DMS153 (cell line): ENCODE measurements at places on chromosomes 3 and 15.

GRCh38 chr3:73449774-73450173 is 175.0 kb downstream of the PDZRN3 start:
- DNase-seq, result no peak

DNA sequence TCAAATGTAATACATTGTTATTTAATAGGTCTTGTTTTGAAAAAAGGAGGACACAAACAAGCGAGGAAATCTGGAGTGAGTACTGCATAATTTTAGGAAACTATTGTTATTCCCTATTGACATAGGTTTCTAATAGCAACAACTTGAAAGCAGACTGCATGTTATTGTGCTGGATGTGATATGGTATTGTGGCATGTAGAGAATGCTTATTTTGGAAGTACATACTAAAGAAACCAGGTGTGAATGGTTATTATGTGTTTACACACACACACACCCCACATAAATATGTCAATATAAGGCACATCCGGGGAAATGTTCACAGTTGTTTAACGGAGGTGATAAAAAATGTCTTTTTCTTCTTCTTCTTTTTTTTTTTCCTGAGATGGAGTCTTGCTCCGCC is 5.9 kb upstream of the MORF4L1 start:
- DNase-seq, result no peak

- no peak for DNase-seq
Observed at GRCh38 chr3:29447946-29448627, 167.2 kb downstream of the RBMS3 start.

DNA sequence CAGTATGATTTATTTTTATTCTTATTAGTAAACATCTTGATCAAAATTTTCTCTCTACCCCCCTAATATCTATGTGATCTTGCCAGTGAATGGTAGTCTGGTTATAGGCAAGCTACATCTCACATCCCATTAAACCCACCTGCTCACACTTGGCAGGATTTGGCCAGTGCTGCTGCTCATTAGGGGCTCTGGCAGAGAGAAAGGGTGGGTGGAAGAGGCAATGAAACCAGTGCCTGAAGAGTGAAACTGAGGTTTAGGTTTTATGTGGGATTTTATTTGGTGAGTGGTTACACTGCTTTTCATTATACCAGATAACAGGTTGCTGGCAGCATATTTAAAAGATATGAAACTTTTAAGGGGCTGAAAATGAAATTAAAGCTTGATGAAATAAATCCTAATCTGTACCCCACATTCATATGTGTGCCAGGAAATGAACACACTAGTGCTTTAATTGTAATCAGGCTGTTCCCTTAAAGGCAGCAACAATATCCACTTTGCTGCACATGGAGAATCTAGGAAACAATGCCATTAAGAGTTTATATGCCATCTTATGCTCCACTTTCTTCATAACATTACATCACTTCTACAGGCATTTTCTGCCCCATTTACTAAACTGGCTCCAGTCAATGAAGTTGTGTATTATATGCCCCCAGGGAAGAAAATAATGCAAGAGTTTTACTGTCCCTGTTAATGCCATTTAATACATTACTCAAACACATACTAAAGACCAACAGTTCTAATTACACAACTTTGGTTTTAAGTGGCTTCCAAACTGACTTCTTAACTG is 688.7 kb downstream of the MECOM start:
- no peak for DNase-seq

DNA sequence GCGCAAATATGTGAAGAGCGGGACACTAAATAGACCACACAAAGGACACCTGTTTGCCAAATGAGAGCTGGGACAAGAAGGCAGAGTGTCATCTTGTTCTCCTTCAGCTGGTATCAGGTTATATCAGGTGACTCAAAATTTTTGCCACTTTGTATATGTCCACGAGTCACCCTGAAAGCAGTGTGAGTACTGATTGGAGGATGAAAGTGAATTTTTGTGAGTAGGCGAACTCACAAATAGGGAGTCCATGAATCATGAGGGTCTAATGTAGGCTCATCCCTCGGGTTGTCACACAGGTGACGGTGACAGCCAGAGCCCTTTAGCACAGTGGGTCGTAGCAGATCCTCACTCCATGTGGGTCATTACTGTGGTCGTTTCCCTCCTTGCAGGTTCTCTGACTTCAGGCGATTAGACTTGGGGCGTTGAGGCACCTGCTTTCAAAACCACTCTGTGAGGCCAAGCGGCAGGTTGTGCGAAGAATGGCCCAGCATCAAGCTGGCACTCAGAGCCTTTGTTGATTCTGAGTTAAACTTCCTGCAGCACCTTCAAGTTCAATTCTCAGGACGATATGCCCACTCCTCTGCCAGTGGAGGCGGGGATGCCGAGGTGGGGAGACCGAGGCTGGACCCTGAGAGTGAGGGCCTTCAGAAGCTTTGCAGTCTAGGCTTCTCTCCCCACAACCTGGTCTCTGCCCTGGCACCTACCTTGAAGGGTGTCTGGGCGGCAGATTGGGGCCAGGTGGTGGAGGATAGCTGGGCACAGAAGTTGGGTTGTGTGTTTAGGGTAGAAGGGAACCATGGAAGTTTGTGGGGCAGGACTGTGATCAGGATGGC is 173.8 kb downstream of the SMAD6 start:
- DNase-seq, result no peak

GRCh38 chr3:182793663-182794454 is 555 bp downstream of the ATP11B start:
- DNase-seq, result no peak

GRCh38 chr3:98800401-98800800 is 37.3 kb downstream of the ST3GAL6 start:
- DNase-seq, result no peak

GRCh38 chr3:110495201-110495927 is 576.3 kb upstream of the NECTIN3 start:
- peak; percentile 13 for DNase-seq

DNA sequence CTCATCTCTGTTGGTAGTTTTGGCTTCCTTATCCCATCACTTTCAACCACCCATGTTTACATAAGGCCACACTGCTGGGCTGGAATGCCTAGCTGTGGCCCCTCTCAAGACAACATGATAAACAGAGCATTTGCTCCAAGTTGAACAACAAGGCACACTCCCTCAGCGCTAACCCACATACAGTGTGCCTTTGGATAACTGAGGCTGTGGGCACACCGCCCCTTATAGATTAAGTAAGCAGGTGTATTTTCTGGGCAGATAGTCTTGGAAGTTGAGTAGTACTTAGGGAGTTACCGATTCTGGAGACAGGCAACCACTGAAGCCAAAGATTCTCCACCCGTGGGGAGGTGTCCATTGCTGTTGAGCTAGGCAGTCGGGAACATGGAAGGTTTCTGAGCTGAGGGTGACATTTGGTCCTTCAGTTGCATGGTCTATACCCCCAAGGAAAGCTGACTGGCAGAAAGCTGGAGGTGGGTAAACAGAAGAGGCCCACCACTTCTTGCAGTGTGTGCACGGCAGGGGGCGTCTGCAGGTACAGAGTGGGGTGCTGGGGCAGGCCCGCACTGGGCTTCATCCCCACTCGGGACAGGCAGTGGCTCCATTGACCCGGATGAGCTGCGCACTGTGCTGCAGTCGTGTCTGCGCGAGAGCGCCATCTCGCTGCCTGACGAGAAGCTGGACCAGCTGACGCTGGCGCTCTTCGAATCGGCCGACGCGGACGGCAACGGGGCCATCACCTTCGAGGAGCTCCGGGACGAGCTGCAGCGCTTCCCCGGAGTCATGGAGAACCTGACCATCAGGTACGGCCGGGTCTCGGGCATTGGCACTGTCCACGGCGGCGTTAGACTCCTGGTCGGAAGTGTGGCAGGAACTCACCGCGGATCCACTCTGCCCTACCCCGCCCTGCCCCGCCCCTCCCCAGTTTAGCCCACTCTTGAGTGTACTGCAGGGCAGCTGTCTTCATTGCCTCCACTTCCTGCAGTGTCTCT is 16.8 kb downstream of the NOX5 start:
- no peak for DNase-seq

GRCh38 chr15:48865370-48866079 is 12.4 kb upstream of the EID1 start:
- DNase-seq, result no peak

GRCh38 chr3:32334675-32335074 is 57.0 kb upstream of the CMTM7 start:
- DNase-seq, result no peak

DNA sequence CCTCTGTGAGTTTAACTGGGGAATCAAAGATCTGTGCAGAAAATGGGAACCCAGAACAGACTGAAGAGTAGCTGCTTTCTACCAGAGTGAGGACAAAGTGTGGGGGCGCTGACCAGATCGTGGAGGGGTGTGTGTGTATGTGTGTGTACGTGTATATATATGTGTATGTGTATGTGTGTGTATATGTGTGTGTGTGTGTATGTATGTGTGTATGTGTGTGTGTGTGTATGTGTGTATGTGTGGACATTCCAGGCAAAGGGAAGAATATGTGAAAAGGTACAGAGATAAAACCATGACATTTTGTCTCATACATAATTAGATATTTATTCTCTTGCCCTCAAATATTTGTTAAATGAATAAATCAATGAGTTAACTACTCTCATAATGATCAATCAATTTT is 54.9 kb upstream of the DPPA4 start:
- no peak for DNase-seq

DNA sequence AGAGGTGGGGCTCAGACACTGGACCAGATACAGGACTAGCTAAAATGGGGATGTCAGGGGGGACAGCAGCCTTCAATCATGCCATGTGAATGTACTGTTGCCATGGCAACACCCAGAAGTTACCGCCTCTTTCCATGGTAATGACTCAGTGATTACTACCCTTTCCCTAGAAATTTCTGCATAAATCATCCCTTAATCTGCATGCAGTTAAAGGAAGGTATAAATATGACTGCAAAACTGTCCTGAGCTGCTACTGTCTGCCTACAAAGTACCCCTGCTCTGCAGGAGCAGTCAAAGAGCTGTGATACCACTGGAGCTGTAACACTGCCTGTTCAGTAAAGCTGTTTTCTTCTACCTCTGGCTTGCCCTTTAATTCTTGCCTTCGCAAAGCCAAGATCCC is 168.2 kb downstream of the PEAK1 start:
- no peak for DNase-seq

DNA sequence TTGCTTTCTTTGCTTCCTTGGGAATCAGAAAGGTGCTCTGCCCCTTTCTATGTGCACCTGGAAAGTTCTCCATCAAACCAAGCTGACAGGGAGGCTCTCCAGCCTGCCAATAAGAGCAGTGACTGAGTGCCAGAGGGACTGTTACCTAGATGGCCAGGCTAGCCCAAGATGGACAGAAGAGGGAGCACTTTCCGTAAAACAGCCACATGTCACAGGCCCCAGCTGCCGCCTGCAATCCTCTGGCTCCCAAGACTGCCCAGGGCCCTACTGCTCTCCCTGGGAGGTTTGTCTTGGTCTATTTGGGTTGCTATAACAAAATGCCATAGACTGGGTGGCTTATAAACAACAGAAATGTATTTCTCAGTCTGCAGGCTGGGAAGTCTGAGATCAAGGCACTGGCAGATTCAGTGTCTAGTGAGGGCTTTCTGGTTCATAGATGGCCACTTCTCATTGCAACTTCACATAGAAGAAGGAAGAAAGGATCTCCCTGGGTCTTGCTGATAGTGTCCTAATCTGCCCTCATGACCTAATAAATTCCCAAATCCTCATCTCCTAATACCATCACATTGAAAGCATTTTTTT is 72.3 kb downstream of the TAMM41 start:
- peak; percentile 2 for DNase-seq

DNA sequence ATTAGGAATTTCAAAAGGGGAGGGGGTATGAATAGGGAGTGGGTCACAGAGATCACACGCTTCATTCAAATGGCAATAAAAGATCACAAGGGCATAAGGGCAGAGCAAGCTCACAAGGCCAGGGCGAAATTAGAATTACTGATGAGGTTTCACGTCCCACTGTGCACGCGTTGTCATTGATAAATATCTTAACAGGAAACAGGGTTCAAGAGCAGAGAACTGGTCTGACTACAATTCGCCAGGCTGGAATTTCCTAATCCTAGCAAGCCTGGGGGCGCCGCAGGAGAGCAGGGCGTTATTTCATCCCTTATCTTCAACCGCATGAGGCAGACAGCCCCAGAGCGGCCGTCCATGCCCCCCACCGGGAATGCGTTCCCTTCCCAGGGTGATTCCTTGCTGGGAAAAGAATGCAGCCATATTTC is 18.1 kb upstream of the SMCO1 start:
- no peak for DNase-seq

- DNase-seq, result no peak
Observed at GRCh38 chr3:48338635-48339034, 5.2 kb upstream of the SPINK8 start.

- DNase-seq, result no peak
Observed at GRCh38 chr3:29771602-29772001, 490.7 kb downstream of the RBMS3 start.

DNA sequence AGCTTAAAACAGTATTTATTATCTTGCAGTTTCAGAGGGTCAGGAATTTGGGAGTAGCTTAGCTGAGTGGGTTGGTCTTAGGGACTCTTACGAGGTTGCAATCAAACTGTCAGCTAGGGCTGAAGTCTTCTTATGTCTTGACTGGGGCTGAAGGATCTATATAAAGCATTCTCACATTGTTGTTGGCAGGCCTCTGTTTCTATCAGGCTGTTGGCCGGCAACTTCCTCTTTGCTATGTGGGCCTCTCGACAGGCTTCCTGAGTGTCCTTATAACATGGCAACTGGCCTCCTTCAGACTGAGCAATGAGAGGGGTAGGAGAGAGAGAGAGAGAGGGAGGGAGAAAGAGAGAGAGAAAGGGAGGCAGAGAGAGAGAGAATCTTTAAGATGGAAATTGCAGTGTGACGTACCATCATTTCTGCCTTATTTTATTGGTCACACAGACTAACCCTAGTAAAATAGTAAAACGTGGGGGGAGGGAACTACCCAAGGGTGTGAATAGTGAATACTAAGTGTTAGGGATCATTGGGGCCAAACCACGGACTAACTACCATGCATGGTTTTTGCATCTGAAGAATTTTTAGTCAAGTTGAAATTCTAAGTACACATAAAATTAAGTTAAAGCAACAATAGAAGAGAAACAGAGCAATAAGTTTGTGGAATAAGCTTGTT is 16.1 kb downstream of the FGF7 start:
- DNase-seq, result no peak
